NCI-H524 treated with DMSO at 0.1 percent for 48 hours (cell line): ENCODE measurements at places on chromosomes 11 and 22.

- no peak for DNase-seq
Observed at GRCh38 chr11:62925308-62925707, 4.1 kb upstream of the CHRM1 start.

DNA sequence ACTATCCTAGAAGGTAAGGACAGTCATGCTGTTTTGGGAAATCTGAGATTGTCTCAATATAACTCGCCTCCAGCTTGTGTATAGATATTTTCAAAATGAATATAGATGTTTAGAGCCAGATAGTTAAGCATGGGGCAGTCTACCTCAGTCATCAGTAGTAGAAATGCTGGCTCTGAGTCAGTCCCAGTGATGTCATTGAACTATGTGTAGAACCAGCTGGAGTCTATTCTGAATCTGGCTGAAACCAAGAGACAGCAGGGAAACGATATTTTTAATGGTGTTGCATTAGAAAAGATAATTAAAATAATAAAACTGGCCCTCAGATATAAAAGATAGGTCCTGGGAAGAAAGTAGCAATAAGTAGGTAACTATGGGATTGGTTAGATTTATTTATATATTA, 25.9 kb downstream of the PIWIL4 start:
- DNase-seq, result no peak

- no peak for DNase-seq
Observed at GRCh38 chr22:28443526-28443876, 236.1 kb downstream of the TTC28 start.

DNA sequence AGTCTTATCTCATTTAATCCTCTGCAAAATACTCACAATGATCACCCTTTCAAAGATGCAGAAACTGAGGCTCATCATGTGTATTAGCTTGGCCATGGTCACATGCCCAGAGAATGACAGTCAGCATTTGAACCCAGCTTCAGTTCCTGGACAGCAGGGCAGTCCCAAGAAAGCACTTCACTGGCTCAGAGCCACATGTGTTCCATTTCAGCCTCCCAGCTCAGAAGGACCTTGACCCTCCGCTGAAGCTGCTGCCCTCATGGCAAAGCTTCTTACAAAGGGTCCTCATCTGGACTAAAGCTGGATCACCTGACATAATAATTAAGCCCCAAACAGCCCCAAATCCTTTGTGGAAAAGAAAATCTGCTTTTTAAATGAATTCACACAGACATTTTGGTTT, 37.0 kb downstream of the TENM4 start:
- no peak for DNase-seq

GRCh38 chr11:63847363-63847762, 8.5 kb downstream of the MARK2 start:
- no peak for DNase-seq

GRCh38 chr11:70364178-70364577, 34.2 kb upstream of the CTTN start:
- DNase-seq, result no peak

DNA sequence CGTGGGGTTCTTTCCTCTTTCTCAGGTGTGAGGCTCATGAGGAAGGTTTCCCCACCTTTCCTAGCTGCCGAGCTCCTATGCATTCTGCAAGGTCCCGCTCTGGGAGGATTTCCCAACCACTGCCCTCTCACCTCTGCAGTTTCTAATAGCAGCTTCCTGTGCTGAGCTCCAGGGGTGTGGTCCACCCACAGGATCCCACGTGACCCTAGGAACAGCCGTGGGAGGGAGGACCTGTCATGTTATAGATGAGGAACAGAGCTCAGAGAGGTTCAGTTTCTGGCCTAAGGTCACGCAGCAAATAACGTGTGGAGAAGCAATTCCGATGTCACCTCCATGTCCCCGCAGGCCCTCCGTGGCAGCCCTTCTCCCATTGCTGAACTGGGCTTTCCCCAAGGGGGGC, 38.5 kb downstream of the FLRT1 start:
- DNase-seq, result no peak

DNA sequence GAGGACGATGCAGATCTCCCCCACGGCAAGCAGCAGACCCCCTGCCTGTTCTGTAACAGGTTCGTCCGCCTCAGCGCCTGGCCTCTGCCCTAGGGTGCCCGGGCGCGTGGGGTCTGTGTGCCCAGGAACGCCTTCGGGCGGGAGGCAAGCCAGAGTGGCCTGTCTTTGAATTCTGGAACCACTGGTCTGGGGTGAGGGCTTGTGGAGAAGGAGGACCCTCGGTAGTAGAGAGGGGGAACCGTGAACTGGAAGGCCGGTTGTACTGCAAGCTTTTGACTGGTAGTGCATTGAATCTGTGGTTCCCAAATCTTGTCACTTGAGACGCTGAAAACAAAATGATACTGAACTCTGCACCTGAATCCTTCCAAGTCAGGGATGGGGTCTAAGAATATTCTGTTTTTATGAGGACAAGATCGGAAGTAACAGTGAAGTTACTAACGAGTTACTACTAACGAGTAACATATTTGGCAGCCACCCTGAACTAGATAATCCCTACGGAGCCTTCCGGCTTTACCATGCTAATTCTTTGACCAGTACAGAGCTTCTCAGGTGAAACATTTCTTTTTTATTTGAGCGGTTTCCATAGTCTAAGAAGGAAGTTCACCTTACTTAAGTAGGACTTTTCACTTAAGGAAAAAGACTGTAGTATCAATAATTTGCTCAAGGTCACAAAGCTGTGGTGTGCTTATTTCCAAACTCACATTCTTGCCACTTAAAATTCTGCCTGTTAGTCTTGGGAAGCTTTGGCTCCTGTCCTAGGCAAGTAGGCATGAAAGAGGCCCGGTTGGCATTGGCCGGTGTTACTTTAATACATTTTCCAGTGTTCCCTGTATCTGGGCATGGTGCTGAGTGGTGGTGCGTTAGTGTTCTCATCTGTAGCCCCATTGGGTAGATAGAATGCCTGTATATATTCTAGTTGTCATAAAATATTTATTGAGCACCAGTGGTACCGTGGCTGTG, 860 bp downstream of the PRMT3 start:
- DNase-seq, result no peak
